ENCODE measurements at places on chromosomes 12 and 14. TPM values are rescaled to one million over a fixed set of nuclear protein-coding genes. Genes with fewer than 3 reads are reported as not detected.

CLEC4E gene
- 2.5 TPM for total RNA-seq

GRCh38 chr12:89883630-89884389 is 175.2 kb upstream of the ATP2B1 start:
- no peak for DNase-seq

APOF gene
- total RNA-seq: not detected

DNA sequence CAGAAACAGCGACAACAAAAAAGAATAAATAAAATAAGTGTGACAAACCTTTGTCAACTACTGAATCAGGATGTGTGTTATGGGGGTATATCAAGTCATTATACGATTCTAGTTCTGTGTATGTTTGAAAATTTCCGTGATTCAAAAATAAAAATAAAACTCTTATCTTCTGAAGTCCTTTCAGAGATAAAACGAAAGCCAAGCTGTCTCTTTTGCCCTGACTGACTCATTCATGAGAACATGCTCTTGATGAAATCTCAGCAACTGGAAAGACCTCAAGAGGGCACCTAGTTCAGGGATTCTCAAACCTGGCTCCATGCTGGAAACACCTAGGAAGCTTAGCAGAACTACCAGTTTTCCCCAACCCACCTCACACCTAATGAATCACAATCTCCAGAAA is 9.2 kb downstream of the FOXN3 start:
- DNase-seq: no peak

DNA sequence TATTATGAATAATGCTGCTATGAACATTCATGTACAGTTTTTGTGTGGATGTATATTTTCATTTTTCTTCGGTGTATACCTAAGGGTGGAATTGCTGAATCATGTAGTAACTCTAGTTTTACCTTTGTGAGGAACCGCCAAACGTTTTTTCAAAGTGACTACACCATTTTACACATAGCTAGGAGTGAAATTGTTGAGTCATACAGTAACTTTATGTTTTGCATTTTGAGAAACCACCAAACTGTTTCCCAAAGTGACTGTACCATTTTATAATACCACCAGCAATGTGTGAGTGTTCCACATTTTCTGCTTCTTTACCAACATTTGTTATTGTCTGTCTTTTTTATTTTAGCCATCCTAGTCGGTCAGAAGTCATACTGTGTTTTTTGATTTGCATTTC is 3.1 kb upstream of the TPH2 start:
- no peak for DNase-seq

- no peak for DNase-seq
Measured at GRCh38 chr12:8689681-8690080, 8.1 kb upstream of the RIMKLB start.

KRT71 gene
- not detected for total RNA-seq

- no peak for DNase-seq
Measured at GRCh38 chr12:57031138-57031725, 14.9 kb upstream of the TAC3 start.

GRCh38 chr12:78721906-78722305 is 142.7 kb upstream of the SYT1 start:
- DNase-seq: no peak

GRCh38 chr12:42589465-42590329 is at the start of gene PRICKLE1:
TSS of gene PRICKLE1 (minus strand) at chr12:42589746. CDS start at chr12:42472516, 117,230 bp downstream.
- peak; percentile 73 for DNase-seq

- no peak for DNase-seq
Measured at GRCh38 chr14:45222485-45223262, 30.3 kb downstream of the MIS18BP1 start.

MFAP5 gene
- 29.1 TPM for total RNA-seq

TAS2R10 gene
- total RNA-seq: not detected

- DNase-seq: no peak
Measured at GRCh38 chr14:37559386-37559785, 35.7 kb downstream of the FOXA1 start.

GRCh38 chr12:106387848-106388377 is 30.4 kb downstream of the POLR3B start:
- no peak for DNase-seq

MYH6 gene
- total RNA-seq: 4,258 TPM

- DNase-seq: no peak
Measured at GRCh38 chr12:59005193-59005955, 85.1 kb upstream of the LRIG3 start.

GRCh38 chr14:49461529-49462401 is 124.4 kb downstream of the RPS29 start:
- DNase-seq: no peak

GRCh38 chr14:101354726-101355125 is 206.6 kb upstream of the DIO3 start:
- no peak for DNase-seq

CLEC2A gene
- total RNA-seq: not detected

DNA sequence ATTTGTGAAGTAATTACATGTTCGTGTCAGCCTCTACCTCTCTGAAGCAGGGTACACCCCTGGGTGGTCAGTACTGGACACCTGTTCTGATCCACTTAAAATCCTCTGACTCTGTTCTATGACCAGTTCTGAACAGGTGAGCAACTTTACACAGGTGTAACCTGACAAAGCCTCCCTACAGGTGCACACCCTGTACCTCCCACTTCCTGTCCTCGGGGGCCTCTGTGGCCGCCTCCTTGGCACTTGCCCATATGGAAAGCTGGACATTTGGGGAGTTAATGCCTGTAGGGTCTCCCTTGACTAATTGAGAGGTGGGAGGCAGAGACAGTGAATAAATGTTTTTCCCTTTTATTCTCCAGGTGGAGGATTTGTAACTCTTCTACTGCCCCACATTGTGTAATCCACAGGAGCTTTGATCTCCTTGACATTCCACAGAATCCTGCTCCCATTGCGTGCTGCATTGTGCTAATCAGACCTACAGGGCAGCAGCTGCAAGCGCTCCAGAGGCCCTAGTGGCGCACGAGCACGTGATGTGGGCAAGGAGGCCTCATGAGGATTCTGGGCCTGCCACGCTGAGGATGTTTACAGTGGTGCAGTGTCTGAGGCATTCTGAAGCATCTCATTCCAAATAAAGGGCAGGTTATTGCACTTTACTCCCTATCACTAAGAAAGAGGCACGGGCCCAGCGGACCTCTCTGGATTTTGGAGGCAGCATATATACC is 45.8 kb upstream of the BATF start:
- no peak for DNase-seq

DNA sequence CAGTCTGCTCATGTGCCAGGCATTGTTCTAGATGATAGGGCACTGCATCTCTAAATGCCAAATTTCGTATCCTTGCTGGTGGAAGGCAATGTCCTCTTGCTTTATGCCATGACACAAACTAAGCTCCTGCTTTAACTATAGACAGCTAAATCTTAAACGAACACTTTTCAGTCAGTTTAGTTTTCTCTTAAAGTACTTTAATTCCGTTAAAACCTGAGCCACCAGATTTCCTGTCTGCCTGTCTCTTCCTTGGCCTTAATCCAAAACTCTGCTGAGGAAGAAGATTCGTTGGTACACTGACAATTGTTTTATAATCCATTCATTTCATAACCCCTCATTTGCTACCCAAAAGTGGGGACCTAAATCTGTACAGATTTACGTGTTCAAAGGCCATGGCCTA is 194.4 kb upstream of the BCL2L14 start:
- no peak for DNase-seq

DNA sequence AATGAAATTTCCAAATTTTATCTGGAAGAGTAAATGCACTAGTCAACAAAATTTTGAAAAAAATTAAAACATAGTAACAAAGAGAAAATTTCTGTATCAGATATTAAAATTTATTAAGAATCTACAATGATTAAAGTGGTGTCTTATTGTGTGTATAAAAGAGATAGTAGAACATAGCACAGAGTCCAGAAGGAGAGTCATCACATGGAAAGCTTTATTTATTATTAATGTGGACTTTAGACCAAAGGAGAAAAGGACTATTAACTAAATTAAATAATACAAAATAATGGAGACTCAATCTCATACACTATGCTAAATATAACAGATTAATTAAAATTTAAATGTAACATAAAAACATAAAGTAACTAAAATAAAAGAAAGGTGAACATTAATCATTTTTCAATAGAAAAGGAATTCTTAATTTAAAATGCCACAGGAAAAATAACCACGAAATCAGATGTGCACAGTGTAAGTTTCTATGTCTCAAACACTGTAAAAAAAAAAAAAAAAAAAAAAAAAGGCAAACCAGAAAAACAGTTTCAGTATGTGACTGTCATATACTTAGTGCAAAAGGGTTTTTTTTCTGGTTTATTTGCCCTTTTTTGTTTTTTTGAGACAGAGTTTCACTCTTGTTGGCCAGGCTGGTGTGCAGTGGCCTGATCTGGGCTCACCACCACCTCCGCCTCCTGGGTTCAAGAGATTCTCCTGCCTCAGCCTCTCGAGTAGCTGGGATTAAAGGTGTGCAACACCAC is 95.4 kb downstream of the MYF5 start:
- DNase-seq: no peak

GRCh38 chr14:70920608-70921007 is 13.3 kb downstream of the PCNX1 start:
- DNase-seq: no peak

CLEC4C gene
- not detected for total RNA-seq

LMNTD1 gene
- not detected for total RNA-seq

- DNase-seq: no peak
Measured at GRCh38 chr12:7411343-7411742, 32.6 kb downstream of the CD163L1 start.

GRCh38 chr12:119319638-119320037 is 14.9 kb upstream of the CCDC60 start:
- DNase-seq: no peak

PPFIA2 gene
- 0.37 TPM for total RNA-seq

DNA sequence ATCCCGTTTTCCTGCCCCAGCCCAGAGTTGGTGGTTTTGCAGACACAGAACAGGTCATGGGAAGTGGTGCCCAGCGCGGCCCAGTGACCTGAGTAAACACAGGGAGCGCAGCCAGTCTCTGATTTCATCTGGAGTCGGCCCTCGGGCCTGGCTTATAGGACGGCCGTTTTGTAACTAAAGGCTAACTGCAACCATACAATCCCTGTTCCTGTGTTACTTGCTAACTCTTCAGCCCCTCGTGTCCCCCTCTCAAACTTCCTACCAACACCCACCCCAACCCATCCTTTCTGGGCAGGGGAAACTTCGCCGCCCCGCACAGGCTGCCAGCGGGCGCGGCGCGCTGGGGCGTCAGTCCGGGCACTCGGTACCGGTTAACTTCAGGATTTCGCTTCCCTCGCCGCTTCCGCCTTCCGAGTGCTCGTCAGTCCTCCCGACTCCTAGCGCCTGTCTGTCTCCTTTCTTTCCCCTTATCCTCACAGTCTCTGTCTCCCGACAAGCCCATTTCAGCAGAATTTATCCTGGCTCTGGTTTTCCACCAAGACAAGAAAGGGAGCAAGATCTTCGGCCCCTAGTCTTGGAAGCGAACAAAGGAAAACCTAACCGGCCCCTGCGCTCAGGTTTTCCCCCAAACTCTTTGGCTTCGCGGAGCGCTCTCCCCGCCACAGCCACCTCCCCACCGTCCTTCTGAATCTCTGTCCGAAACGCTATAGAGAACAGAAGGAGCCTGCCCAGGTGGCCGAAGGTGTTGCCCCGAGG is 2.0 kb downstream of the SIX1 start:
- DNase-seq: no peak

DNA sequence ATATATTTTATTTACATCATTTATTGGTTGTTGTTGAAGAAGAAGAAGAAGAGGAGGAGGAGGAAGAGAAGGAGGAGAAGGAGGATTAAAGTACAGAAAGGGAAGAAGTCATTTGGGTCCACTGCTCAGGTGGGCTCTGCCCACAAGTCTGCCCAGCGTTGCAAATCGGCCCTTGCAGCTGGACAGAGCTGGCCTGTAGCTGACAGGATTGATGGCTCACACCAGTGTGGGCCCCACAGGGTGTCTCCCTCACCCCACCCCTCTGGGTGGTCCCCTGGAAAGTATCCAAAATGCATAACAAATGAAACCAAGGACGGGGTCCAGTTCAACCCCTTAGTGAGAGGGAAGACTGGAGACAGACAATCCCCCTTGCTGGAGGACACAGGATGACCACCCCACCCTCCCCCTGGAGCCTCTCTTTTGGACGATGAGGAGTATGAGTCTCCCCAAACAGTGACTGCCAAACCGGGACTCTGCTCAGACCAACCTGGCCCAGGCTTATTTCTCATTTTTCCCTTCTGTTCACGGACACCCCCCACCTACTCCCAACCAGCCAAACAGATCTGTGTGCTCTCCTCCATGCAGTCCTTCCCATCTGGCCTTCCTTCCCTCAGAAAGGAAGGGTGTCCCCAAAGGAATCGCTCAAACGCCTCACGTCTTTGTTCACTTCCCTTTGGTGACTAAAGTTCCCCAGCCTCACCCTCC is 17.7 kb downstream of the DPF3 start:
- DNase-seq: no peak

GRCh38 chr14:59245809-59246295 is 57.4 kb downstream of the DAAM1 start:
- DNase-seq: no peak

RERGL gene
- total RNA-seq: 0.94 TPM

- no peak for DNase-seq
Measured at GRCh38 chr12:20150835-20151422, 217.4 kb upstream of the PDE3A start.

RNU6-7 gene
- not detected for total RNA-seq

- no peak for DNase-seq
Measured at GRCh38 chr12:127664901-127665300, 602.1 kb upstream of the TMEM132C start.

DNA sequence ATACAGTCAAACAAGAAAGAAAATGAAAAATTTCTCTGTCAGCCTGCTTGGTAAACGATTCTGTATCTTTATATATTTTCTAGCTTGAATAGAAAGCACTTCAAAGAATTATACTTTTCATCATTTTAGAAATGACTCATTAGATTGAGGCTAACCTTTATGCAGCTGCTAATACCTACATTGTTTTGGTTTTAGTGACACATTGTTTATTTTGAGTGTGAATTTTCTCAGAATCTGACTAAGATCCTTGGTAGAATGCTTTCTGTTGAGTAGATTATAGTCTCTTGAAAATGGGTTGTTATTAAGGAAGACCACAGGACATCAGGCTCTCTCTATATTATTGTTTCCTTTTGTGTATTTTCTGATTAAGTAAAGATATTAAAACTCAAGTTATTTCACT is at the start of gene PMCH:
Gene PMCH (minus strand): TSS at position 45 of the 400 bp plus-strand sequence. CDS start 63 bp downstream, outside the sequence.
- no peak for DNase-seq

LBHD2 gene
- total RNA-seq: not detected

TSPAN19 gene
- not detected for total RNA-seq

- no peak for DNase-seq
Measured at GRCh38 chr12:95815632-95816212, 25.2 kb upstream of the NTN4 start.

DNA sequence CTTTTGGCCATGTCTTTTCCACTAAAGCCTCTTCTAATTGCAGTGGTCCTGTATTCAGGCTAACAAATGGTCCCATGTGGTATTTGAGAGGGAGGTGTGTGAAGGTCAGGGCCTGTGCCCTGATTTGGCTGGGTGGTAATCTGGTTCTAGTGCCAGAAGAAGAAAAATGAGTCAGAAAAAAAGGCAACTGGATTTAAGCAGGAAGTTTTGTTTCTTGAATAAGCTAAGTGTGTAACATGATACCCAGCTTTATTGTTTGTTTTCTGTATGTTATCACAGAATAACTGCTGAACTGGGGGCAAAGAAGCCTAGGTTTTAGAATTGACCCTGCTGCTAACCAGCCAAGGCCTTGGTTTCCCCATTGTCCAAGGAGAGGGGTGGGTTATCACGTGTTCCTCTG is 134.0 kb downstream of the ANO6 start:
- DNase-seq: no peak

PRIMA1 gene
- 7.9 TPM for total RNA-seq
